Right ventricle myocardium superior (tissue), 1 donor: ENCODE measurements at places on chromosomes 11 and 22. TPM values are rescaled to one million over a fixed set of nuclear protein-coding genes. Genes with fewer than 3 reads are reported as not detected.

- no peak for DNase-seq
Observed at GRCh38 chr22:46528121-46528610, 9.3 kb downstream of the CELSR1 start.

GRCh38 chr11:111938687-111939160 is 1.6 kb downstream of the DIXDC1 start:
- DNase-seq, result no peak

DNA sequence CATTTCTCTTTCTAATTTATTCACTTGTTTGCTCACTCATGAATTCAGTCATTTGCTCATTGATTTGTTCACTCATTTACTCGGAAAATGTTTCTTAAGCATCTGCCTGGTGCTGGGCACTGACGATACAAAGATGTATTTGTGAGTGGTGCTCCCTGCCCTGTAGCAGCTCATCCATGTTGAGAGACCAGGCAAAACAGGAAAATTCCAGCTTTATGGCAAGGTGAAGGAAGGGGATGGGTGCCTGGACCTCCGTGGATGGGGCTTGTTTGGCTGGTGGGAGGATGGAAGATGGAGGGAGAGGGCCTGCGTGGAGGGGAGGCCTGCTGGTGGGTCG is 53.1 kb downstream of the TBC1D22A start:
- DNase-seq, result no peak

GRCh38 chr11:46999217-46999616 is 62.7 kb downstream of the CSTPP1 start:
- no peak for DNase-seq

GRCh38 chr22:36765943-36766450 is 9.9 kb downstream of the IFT27 start:
- no peak for DNase-seq

DNA sequence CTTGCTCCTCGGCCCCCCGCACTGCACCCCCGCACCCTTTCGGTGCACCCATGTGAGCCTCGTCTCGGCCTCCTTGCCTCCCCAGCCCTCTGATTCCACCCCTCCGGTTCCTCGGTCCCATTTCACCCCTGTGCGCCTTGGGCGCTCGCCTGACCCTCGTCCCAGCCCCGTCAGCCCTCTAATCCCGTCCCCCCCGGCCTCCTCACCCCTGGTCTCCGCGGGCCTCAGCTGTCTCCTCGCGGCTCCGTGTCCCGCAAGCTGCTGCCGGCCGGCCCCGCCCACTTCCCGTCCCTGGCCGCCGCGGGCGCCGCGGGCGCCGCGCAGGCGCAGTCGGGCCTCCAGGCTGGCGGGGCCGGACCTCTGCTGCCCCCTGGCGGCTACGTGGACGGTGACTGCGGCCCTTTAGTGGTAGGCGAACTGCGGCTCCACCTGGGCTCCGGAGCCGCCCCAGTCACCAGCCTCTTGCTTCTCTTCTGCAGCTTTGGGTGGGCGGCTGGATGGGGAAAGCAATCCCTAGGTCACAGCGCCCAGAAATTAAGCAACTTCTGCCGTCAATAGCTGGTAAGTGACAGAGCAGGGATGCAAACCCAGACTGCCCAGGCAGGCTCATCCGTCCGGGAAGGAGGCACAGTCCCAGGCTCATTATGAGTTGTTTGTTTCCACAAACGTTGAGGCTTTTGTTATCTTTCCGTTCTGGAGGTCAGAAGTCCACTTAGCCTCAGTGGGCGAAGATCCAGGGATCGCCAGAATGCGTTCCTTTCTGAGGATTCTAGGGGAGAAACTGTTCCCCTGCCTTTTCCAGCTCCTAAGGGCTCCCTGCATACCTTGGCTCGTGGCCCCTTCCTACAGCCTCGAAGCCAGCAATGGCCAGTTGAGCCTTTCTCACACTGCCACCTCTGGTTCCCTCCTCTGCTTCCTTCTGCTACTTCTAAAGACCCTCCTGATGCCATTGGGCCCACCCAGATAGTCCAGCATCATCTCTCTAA is at the start of gene PPM1F:
Gene PPM1F, minus strand, starts transcription at position 263 of the 986 bp plus-strand sequence. CDS start 6,800 bp downstream, outside the sequence.
- peak; percentile 93 for DNase-seq

DNA sequence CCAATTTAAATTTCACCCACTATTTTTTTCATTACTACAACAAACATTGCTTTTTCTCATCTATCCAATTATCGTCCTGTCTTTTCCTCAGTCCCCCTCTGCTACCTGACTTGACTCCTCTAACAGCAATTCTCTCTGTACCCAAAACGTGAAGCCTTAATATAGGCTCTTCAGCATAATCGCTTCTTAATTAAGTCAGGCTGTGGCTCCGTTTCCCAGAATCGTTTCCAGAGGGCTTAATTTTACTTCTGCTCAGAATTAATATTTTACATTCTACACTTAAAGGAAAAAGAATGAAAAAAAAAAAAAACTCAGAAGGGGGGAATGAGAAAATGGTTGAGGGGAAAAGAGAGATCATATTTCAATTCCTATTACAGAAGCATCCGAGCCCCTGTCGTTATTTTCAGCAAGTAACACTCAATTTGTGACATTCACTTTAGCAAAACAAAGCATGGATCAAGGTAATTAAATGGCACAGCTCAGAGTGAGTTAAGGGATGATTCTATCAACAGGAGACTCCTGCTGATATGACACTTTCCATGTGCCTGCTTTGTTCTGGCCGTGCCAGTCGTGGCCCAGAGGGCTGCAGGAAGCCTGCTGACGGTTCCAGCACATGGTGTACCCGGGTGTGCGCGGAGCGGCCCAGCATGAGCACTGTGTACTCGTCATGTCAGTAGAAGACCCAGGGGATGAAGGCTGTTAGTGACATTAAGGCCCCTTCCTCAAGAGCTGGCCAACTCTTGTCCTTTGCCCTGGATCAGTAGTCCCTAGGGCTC is 272.5 kb downstream of the NTM start:
- DNase-seq, result no peak

DNA sequence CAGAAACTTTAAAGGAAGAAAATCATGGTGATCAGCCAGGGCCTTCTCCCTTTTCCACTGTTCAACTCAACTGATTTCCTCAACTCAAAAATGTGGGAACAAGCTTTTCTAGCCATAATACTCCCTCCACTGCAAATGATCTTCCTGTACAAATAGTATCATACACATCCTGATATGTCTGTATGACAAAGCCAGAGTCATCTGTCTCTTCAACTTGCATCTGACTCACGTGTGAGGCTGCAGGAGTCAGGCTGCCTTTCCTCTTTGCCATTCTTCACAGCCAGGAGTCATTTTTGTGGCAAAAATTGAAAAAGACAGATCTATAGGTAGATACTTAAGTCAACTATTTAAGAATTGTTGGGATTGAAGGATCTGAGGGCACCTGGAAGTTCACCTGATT is 13.3 kb downstream of the PATZ1 start:
- no peak for DNase-seq

DNA sequence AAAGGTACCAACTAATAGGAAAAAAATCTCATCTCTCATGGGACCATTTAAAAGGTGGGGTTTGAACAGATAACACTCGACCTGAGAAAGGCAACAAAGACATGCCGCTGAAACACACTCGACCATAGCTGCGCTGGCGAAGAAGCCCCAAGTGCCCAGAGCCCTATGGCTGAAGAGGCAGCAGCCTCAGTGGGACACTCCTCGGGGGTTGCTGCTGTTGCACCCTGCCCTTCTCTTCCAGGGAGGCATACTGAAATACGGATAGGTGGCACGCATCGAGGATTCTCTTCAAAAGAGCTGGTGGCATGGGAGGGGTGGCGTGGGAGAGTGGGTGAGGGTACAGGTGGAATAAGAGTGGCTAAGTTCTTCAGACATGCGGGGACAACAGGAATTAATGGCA is 18.5 kb upstream of the PHLDA2 start:
- DNase-seq, result no peak

- no peak for DNase-seq
Observed at GRCh38 chr22:47696776-47697175, 934.3 kb downstream of the TBC1D22A start.

DNA sequence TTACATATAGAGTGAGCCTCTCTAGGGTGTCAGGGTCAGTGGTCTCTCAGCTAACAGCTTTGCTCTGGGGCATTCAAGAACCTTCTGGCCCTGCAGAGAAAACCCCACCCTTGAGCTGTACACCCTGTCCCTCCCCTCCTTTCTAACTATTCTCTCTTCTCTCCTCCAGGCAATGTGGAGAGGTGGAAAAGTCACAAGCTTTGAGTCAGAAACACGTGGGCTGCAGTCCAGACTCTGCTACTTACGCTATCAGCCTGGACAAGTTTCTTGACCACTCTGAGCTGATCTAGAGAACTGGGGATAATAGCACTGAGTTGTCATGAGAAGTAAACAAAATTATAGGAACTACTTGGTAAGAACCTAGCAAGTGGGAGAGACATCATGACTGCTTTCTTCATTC is 10.7 kb upstream of the FAM83F start:
- no peak for DNase-seq

DNA sequence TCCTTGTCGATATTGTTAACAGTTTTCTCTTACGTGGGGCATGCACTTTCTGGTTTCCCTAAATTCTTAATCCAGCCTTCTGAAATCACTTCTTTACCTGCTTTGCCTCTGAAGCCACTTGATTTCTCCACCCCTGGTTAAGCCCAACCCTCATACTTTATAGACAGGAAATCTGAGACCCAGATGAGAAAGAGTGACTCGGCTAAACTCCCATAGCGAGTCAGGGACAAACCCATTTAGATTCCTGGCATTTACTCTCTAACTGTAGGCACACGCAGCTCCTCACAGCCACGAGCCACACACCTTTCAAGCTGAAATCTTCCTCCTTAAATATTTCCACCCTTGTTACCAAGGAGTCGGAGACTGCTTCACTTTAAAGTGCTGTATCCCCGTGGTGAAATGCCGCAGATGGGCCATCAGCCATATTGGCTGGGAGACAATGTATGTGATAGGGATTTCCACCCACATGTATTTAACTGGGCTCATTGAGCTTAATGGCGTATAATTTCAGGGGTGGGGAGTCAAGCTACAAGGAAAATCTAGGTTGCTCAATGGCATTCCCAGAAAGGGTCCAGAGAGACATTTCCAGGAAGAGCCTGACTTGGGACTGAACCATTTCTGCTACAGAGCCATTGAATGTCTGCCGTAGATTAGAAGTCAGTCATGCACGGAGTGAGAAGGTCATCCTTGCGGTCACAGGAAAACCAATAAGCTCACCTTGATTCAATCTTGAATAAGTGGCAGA is 49.9 kb upstream of the GRK3 start:
- no peak for DNase-seq

- DNase-seq, result no peak
Observed at GRCh38 chr11:87739766-87740165, 435.5 kb downstream of the RAB38 start.

- DNase-seq, result peak; percentile 43
Observed at GRCh38 chr22:32475468-32476010, 928 bp downstream of the FBXO7 start.

DNA sequence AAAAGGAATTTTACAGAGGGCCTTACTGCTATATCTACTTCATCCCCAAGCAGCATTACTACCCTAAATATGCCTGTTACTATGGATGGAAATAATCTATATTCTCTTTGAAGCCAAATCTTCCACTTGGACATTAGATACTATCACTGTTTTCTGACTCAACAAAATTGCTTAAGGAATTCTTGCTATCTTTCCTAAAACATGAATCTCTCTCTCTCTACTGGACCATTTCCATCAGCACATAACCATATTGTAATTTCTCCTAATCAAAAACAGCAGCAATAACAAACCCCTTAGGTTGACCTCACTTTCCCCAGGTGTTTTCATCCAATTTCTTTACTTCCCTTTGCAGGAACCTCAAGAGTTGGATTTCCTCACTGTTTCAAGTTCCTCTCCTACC is 67.9 kb upstream of the BLID start:
- DNase-seq, result no peak

DNA sequence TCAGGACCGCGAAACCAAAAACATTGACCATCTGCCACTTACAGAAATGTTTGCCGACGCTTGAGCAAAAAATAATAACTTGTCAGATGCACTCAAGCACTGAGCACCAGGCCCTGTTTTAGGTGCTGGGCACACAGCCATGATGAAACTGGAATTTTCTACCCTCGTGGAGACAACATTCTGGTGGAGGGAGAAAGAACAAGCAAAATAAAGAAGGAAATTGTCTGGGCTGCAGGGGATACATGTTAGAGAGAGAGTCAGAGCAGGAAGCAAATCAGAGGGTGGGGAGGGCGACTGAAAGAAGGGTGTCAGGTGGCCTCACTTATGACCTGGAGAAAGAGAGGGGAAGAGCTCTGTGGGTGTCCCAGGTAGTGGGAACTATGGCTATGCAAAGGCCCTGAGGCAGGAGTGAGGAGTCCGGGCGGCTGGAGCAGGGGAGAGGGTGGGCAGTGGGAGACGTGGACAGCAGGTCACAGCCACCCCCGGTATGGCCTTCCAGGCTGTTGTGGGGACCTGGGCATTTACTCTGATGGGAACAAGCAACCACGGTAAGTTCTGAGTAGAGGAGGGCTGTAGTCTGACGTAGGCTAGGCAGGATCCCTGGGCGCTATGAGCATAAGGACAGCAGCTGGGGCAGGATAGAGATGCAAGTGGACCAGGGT is 78.8 kb downstream of the MYEOV start:
- peak; percentile 15 for DNase-seq

- no peak for DNase-seq
Observed at GRCh38 chr22:35984183-35985175, 44.1 kb downstream of the RBFOX2 start.

DNA sequence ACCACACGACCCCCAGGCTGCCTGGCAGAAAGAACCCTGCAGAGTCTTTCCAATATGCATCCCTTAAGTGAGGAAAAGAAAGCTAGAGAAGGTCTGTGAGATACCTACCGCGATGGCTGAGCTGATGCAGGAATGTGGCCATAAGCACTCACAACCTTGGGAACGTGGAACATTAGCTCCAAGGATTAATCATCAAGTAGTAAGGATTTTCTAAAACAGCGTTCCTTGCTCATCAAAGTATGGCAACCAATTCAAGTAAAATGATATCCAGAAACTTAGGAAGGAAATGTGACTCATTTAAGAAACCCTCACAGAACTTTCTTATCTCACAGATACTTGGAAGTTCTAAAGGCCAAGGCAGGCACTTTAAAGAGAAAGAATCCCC is 12.8 kb downstream of the PACSIN2 start:
- no peak for DNase-seq

DNA sequence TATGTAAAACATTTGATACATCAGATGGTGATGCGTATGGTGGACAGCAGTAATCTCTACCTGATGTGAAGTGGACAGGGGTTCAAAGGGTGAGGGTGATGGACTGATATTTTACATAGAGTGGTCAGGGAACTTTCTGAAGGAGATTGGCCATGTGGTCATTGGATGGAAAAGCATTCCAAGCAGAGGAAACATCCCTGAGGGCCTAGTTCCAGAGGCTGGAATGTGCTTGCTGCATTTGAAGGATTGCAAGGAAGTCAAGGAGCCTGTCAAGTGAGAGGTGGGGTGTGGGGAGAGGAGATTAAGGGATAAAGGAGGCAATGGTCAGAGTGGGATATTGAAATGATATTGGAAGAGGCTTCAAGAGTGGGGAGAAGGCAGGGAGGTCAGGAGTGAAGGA is 151.9 kb upstream of the NTM start:
- no peak for DNase-seq

BDNF gene
- total RNA-seq, result 4.0 TPM

USH1C gene
- 0.78 TPM for total RNA-seq

ARHGEF17 gene
- 51.5 TPM for total RNA-seq

OR52I1 gene
- not detected for total RNA-seq

UPB1 gene
- 1.7 TPM for total RNA-seq

TMEM86A gene
- 4.3 TPM for total RNA-seq

CCDC188 gene
- total RNA-seq, result 0.30 TPM

ACTN3 gene
- total RNA-seq, result not detected

CEP126 gene
- total RNA-seq, result 1.2 TPM

CLDN5 gene
- 23.9 TPM for total RNA-seq

UCP2 gene
- 25.8 TPM for total RNA-seq

TMPRSS4 gene
- total RNA-seq, result not detected

C11orf86 gene
- total RNA-seq, result not detected
